ENCODE measurements at places on chromosomes 7 and 10.

DNA sequence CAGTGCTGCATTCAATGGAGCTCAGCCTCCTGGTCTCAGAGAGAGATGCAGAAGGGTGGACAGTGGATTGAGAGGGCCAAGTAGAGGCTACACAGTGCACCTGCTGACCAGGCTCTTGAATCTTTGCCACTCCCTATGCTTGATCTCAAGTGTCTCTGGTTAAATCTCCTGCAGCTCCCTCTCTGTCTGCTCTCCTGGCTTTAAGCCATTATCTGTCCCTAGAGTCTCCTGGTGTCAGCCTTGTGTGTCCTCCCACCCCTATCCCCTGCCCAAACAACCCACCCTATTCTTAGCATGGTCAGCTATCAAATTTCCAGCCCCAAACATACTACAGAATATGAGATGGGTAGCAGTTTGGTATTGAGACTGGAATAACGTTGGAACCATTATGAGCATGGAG is 479.3 kb upstream of the CELF2 start:
- no peak for DNase-seq

GRCh38 chr10:7181420-7181819 is 229.4 kb downstream of the SFMBT2 start:
- no peak for DNase-seq

DNA sequence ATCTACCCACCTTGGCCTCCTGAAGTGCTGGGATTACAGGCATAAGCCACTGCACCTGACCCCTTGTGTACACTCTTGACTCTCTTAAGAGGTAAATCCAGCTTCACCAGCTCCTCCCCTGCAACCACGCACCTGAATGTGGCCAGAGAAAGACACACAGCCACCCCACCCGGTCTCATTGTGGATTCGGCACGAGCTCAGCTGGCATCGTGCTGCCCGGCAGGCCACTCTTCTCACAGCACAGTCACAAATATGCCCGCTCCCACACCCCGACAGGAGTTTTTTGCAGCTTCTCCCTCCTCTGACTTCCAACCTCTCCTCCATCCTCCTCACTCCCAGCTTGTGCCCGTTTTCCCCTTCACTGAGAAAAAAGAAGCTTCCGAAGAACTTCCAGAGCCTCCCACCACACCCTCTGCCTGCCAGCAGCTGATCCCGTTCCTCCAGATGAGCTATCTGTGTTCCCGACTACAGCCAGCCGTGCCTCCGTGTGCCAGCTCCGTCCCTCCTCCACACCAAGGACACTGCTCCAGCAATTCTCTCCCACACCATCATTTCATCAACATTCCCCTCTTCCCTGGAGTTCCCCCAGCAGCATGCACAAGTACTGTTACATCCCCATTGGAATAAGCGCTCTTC is 8.0 kb upstream of the SMARCD3 start:
- DNase-seq = no peak

GRCh38 chr10:119316729-119317097 is 109.3 kb downstream of the GRK5 start:
- peak; percentile 36 for DNase-seq

DNA sequence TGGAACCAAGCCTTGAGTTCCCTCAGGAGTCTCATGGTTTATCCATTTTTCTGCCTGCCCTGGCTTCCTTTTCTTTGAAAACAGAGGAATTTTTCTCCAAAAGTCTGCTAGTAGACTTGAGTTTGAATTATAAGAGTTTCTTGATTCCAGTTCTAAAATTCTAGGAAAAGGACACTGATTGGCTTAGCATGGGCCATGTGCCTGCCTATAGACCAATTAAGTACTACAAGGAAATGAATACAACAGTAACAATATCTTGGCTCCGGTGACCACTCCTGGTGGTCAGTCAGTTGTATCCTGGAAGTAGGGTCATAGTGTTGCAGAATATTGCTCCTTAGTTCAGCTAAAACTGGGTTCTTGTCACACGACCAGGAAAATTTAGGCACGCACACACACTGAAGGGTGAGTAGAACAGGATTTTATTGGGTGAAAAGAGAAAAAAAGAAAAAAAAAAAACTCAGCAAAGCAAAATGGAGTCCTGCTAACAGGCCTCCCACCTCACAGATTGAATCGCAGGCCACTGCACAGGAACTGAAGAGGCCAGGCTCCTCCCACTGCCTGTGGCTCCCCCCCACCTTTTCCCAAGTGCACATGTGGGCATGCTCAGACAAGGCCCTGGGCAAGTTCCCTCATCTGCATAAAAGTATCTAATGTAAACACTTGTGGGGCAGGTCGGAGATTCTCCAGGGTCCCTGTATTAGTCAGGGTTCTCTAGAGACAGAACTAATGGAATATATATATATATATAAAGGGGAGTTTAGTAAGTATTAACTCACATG is 155.1 kb downstream of the LYZL1 start:
- no peak for DNase-seq

- DNase-seq = peak; percentile 53
Measured at GRCh38 chr7:83947260-83947659, 247.3 kb downstream of the SEMA3A start.

DNA sequence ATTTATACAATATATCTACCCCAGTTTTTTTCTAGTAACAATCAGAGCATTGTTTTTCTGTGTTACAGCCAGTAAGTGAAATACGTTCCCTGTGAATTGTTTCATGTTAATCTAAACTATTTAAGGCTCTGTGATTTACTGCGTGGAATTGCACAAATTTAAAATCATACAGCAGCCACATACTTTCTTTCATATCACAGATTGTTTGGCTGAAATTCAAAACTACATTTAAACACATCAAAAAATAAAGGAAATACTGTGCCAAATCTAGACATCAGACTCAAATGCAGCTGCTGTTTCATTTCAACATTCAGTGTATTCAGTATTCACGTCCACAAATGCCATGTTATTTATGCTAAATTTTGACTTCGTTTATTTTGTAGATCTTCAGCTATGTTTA is 242.6 kb upstream of the HGF start:
- no peak for DNase-seq

GRCh38 chr7:93432130-93432529 is 142.4 kb downstream of the CALCR start:
- DNase-seq = no peak

- no peak for DNase-seq
Measured at GRCh38 chr7:40474790-40475680, 340.2 kb downstream of the SUGCT start.

- DNase-seq = peak; percentile 41
Measured at GRCh38 chr10:110566472-110567200, 859 bp upstream of the SMC3 start.

GRCh38 chr10:112926906-112927688 is 22.9 kb upstream of the TCF7L2 start:
- no peak for DNase-seq

DNA sequence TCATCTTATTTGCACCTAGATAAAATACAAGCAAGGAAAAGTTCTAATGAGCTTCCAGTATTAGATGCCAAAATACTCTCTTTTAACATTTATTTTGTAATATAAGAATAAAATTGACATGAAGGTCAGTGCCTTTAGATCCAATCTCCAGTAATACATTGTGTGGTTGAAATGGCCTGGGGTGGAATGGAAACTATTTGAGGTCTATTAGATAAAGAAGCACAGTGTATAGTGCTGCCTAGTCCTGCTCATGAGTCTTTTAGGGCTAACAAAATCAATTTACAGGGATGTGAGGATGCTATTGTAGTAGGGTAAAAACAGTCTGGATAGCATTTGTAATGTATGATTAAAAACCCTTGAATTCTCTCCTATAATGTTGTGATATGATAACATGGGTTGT is 84.5 kb upstream of the ETV1 start:
- no peak for DNase-seq

- no peak for DNase-seq
Measured at GRCh38 chr10:5504146-5505072, 5.0 kb upstream of the CALML5 start.

DNA sequence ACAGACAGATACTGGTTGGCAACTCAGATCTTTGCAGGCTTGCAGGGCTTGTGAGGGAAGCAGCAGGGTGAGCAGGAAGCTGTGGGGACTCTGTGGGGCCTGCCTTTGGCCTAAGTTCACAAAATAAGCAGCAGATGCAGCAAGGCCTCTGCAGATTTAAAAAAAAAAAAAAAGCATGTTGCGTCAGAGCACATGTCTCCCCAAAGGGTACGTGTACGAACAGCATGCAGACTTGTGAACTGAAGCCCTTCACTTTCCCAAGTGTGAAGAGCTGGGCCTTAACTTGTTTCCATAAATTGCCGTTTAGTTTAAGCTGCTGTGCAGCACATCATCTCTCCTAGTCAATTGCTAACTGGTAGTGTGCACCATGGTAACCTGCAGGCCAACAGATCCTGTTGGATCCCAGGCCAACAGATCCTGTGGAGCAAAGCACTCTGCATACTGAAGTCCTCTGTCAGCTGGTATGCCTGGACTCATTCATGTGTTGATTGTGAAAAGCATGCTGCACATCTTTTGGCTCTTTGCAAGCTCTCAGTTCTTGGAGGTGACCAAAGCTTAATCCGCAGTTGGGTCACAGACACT is 10.8 kb upstream of the XPNPEP1 start:
- no peak for DNase-seq

DNA sequence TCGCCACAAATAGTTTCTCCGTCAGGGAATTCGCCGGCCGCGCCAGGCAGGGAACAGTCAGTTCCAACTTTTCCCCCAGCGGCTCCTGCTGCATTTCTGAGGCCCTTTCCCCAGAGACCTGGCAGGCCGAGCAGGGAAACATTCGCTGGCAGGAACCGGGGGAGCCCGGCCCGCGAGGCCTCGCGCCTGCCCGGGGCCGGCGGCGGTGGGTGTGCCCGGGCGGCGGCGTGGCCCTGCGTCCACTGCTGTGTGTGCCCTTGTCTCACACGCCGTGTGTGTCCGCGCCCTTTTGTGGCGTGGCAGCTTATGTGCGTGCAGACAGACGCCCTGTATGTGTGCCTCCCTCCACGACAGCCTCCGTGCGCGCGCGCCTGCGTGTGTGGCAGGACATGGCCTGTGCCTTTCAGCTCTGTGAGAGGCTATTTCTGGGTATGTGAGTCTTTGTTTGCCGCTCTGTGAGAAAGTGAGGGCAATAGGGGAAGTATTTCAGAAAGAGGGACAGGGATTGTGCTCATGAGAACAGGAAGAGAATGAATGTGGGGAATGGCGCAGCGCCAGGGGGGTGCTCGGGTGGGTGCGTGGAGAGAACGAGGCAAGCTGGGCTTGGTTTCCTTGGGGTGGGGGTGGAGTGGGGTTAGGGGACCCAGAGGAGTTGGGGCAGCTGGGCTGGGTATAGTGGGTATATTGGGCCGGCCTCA is 689 bp upstream of the SMARCD3 start:
- peak; percentile 61 for DNase-seq

GRCh38 chr7:46932676-46933424 is 649.1 kb downstream of the TNS3 start:
- DNase-seq = no peak

DNA sequence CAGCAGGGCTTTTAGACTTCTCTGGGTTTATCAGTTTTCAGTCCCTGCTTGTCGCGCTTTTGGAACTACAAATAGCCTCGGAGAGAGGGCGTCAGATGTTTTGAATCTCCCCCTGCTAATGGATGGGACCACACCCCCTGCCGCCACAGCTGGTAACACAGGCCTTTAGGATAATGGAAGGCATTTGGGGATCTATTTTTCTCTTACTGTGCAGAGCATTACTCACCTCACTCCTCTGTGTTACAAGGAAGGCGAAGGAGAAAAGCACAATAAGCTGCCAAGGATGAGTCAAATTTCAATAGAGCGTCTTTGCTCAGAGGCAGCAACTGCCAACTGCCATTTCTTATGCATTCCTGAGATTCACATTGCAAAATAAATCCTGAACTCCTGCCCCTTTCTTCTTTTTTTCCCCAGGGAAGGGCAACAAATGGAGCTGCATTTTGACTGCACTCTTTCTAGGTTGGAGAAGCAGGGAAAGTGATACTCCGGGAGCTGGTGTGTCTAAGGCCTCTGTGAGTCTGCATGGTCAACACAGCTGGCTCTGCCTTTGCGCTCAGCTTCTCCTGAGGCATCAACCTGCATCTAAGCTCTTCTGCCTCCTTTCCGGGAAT is 31.5 kb upstream of the SMNDC1 start:
- no peak for DNase-seq

GRCh38 chr10:18399158-18399557 is 252.2 kb downstream of the NSUN6 start:
- DNase-seq = no peak

GRCh38 chr7:121558288-121558687 is 162.2 kb upstream of the FAM3C start:
- DNase-seq = no peak

- no peak for DNase-seq
Measured at GRCh38 chr7:98078197-98078870, 28.3 kb upstream of the LMTK2 start.

All from HEK293T (cell line).